Cardiac septum (tissue), 1 donor: ENCODE measurements at places on chromosomes 13 and 19. TPM values are rescaled to one million over a fixed set of nuclear protein-coding genes. Genes with fewer than 3 reads are reported as not detected.

DNA sequence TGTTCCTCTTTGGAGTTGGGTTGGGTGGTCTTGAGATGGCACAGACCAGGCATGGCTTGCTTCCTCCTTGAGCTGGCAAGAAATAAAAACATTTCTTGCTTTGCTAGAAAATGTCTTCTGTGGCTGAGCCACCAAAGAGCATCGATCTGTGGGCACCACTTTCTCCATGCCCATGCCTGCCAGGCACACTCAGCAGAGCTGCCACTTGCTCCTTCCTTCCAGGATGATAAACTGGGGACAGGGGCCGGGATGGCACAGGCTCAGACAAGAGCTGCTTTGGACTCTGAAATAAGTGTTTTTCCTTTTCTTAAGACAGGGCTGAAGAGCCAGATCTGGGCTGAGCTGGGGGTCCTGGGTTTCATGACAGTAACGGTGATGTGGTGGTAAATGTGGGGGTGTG is 32.8 kb downstream of the NFIX start:
- DNase-seq = no peak

DNA sequence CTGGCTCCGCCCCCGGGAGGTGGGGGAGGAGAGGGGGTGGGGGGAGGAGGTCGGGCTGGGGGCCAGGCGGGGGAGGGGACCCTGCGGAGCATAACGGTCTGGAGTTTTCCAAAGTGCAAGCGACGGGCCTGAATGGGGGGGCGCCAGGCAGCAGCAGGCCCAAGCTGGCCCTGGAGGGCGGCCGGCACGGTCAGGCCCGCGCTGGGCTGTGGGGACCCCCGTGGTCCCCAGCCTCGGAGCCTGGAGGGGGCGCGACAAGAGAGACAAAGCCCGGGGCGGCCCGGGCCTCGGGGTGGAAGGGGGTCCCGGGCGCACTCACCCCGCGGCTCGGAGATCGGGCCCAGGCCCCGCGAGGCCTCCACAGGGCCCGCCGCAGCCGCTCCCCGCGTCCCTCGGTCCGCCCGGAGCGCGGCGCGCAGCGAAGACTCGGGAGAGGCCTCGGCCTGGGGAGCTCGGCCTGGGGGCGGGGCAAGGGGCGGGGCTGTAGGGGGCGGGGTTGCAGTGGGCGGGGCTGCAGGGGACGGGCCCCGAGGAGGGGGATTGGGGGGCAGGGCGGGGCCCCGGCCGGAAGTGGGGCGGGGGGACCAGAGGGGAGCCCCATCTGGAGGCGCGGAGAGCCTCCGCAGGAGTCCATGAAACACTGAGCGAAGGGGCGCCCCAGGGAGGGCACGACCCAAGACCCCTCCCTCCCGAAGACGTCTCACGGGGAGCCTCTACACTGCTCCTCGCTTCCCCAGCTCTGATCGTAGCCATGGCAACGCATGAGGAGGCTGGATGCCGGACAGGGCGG is 47.6 kb downstream of the PTPRS start:
- DNase-seq = no peak

DNA sequence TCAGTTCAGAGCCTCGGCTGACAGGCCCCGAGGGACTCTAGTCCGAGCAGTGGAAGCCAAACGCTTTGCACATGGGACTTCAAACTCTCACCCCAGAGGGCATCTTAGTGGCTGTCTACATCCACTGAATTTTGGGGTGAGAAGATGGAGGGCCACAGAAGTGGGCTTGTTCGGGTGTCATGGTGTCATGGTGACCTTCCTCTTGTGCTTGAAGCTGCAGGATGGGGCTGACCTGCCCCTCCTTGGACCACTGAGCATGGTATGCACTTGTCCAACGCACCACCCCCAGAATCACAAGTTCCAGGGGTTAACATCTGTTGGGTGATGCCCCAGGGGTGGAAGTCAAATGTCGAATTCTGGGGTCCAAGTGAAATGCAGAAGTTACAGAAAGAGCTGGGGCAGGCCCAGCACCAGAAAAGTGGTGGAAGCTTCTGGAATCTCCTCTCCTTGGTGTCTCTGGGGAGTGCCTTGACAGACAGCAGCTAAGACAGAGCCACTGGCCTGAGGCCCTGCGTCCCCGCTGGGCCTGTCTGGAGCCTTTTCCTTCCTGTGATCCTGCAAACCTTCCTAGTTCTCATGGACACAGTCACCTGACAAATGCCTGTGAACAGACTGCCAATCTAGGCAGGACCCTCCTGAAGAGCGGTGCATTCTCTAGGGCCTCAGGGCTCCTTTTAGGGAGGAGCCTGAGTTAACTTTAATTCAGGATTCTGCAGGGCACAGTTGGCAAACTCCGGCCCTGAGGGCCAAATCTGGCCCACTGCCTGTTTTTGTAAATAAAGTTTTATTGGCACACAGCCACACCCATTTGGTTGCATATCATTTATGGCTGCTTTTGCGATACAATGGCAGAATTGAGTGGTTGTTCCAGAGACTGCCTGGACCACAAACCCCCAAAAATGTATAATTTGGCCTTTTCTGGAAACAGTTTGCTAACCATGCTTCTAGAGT is 65.1 kb upstream of the RANBP3 start:
- peak; percentile 58 for DNase-seq

DNA sequence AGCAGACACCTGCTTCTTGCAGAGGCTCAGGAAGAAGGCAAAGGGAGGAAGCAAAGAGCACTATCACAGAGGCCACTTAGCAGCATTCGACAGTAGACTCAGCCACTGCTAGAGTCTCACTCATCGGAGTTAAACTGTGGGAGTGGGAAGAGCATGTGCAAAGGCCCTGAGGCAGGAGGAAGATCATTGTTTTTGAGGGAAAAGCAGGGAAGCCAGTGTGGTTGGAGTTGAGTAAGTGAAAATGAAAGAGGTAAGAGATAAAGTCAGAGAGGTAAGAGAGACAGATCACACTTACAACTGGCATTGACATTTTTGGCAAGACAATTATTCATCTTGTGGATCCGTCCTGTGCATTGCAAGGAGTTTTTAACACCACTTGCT is 41.1 kb upstream of the CEACAM20 start:
- no peak for DNase-seq

- DNase-seq = no peak
These were observed 132.8 kb upstream of the SPRY2 start for GRCh38 chr13:80473695-80474094.

GRCh38 chr19:5341448-5341820 is 822 bp upstream of the PTPRS start:
- no peak for DNase-seq

The GTF3A gene
- 167 TPM for total RNA-seq

DNA sequence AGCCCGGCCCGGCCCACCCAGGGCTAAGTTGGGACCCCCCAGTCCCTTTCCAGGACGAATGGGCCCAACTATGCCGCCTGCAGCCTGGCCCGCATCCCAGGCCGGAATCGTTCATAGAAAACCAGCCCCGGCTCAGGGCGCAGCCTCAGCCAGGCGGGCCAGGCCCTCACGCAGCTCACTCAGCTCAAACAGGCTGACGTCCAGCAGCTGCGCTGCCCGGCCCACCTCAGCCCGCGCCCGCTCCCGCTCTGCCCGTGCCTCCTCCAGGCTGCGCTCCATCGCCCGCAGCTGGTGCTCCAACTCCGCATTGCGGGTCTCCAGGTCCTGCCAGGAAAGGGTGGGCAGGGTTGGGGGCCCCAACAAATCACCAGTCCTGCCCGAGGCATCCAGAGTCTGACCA is 9.8 kb downstream of the DDX49 start:
- no peak for DNase-seq

DNA sequence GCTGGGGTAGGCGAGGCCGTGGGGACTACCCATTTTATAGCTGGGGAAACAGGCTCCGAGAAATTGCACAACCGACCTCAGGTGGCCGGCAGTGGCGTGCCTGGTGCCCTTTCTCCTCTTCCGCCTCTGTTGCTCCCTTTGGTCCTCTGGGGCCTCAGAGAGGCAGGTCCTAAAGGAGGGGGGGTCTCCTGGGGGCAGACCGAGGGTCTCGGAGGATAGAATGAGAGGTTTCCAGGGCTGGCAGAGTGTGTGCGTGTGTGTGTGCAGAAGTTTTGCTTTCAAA is 11.3 kb downstream of the STX10 start:
- DNase-seq = no peak

DNA sequence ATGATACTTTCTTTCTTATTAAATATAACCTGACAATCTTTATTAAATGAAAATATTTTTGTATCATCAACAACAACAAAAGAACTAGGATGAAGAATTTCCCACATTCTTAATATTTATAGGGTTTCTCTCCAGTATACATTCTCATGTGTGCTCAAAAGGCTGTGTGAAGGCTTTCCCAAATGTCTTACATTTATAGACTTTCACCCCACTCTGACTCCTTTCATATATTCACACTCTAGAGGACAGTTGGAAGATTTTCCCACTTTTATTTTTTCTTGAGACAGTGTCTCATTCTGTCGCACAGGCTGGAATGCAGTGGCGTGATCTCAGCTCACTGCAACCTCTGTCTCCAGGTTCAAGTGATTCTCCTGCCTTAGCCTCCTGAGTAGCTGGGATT is 22.4 kb downstream of the ZNF14 start:
- DNase-seq = no peak

DNA sequence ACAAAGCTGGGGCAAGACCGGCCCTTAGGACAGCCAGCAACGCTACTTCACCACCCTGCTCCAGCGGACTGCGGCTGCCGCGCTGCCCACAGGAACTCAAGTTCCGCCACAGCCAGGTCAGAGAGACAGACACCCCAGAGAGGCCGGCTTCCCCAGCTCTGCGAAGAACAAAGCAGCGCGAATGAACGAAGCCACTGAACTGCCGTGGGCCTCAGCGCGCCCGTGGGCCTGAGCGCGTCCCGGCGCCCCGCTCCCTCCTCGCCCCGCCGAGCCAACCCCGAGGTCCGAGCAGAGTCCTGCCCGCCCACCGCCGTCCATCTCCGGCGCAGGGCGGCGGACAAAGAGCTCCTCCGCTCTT is 158.4 kb downstream of the RNF17 start:
- DNase-seq = no peak

The RFPL4A gene
- 0.46 TPM for total RNA-seq

DNA sequence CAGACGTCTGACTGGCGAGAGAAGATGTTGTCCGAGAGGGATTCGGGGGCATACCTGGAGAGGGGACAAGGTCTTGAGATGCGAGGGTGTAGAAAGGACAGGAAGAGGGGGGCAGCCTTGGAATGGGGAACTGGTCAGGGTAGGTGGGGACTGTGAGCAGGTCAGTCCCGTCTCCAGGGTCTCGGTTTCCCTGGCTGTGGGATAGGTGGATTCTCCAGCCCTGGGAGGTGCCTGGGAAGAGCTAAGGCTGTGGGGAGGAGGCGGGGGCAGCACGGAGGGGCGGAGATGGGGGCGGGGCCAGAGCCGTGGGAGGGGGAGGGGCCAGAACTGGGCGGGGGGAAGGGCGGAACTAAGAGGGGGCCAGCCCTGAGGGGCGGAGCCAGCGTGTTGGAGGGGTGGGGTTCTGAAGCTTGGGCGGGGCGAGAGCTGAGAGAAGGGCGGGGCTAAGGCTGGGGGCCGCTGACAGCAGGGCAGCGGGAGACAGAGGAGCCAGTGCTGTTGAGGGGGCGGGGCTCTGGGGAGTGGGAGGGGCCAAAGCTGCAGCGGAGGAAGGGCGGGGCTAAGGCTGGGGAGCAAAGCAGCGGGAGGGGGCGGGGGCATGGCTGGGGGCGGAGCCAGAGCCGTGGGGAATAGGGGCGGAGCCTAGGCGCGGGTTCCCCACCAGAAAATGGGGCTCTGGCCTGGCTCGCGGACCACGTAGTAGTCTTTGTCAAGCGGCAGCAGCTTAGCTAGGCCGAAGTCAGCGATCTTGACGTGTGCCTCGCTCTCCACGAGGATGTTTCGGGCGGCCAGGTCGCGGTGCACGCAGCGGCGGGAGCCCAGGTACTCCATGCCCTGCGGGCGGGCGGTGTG is 9.5 kb upstream of the INSL3 start:
- DNase-seq = no peak

- DNase-seq = no peak
These were observed 2.2 kb downstream of the S1PR2 start for GRCh38 chr19:10228920-10229319.

DNA sequence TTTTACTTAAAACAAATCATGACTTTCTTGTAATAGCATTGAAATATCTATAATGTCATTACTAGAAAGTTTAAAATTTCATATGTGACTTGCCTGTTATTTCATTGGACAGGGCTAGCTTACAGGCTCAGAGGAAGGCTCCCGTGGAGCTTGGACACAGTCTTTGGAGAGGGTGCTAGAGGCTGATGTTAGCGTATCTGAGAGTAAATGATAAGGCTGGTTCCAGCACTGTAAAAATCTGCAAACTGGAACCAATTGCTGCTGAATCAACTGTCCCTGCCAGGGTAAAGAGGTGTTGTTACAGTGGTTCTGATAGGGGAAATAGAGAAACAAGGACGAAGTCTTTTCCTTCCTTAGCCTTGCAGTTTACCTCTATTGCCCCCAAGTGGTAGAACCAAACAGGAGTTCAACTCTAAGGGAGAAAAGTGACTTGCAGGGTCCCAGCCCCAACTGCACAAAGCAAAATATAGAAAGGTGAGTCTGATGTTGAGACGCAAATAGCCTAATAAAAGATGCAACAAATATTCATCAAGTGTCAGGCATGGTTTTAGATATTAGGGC is 901.7 kb downstream of the DIAPH3 start:
- no peak for DNase-seq

DNA sequence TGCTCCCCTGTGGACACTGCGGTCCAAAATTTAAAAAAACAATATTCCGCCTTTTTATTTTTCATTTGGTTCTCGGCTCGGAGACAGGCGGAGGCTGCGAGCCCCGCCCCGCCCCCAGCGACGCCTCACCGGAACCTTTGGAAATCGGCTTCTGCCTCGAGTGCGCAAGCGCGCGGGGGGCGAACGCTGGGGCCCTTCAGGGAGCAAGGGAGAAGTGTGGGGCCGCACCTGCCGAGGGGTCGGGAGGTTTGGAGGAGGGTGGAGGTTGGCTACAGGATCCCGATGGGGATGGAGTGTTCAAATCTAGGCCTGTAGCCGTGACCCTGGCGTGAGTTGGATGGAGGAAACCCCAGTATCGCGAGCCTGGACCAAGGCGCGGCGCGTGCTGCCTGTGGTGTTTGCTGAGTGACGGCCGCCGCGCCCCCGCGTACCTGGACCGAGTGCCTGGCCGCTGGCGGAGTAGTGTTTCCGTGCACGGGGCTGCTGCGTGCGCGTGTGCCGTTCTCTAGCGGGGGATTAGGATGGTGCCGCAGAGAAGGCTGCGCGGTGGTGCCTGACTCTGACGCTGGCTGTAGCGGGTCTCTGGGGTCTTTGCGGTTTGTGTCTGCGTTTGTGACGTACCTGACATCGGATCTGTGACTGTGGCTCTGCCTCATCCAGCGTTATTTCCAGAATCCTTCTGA is 565 bp upstream of the ZFP30 start:
- peak; percentile 88 for DNase-seq

The KHSRP gene
- 87.6 TPM for total RNA-seq

The IGSF23 gene
- not detected for total RNA-seq

The SGCG gene
- 81.7 TPM for total RNA-seq

The GJB2 gene
- 0.46 TPM for total RNA-seq
